ENCODE measurements at places on chromosomes 13 and 19. TPM values are rescaled to one million over a fixed set of nuclear protein-coding genes. Genes with fewer than 3 reads are reported as not detected.

GRCh38 chr13:25453850-25454365, 82.1 kb downstream of the ATP8A2 start:
- no peak for DNase-seq

DNA sequence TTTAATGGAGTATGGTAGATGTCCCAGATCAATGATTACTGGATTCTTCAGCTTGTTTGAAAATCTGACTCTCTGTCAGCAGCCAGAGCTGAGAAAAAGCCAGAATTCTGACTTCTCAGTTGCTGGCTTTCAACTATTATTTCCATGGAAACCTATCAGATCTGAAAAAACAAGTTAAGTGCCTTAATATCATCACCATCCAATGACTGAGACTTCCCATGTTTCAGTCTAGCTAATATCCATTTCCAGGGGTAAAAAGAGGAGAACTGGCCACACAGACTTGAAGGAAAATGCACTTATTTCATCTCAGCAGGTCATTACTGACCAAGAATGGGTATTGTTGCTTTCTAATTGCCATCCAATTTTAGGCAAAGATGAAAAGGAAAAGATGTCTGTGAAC, 75.2 kb downstream of the TNFSF11 start:
- DNase-seq = no peak

GRCh38 chr19:30155381-30156200, 213.6 kb downstream of the URI1 start:
- DNase-seq = no peak

DNA sequence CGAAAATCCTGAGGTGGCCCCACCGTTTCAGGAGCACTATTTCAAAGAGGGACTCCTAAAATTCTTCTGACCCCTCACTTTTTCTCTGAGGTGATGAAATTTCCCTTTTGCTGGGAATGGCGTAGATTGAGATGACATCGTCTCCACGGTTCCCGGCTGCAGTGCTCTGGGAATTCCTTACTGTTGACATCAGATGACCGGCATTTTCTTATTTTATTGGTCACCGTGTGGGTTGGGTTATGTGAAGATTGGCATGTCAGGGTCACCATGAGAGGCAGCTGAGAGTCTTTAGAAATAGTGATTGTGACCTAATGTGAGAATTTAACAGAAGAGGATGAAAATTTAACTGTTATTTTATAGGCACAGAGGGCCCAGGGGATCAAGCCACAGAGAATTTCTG, 356.7 kb downstream of the FGF9 start:
- DNase-seq = no peak

The SGCG gene
- total RNA-seq = 80.5 TPM

The RANBP3 gene
- total RNA-seq = 65.6 TPM

The LGI4 gene
- total RNA-seq = 10.0 TPM
